Right ventricle myocardium inferior (tissue), 1 donor: ENCODE measurements at places on chromosomes 3 and 15.

GRCh38 chr15:39327005-39327730, 253.7 kb upstream of the THBS1 start:
- DNase-seq = no peak

GRCh38 chr15:101296418-101297405, 1.7 kb upstream of the SNRPA1 start:
- DNase-seq = no peak

DNA sequence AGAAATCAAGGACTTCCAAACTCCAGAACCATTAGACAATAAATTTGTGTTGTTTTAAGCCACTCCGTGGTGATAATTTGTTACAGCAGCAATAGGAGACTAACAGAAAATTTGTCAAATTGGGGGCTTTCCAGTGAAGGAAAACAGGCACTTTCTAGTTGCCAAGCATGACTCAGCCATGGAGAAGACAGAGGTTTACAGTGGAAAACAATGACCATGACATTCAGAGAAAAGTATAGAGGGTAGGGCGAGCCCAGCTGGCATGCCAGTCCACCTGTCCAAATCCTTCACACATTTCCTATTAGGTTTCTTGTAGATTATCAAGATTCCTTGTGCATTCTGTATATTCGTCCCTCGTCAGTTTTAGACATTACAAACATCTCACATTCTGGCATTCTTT, 24.9 kb downstream of the SLCO2A1 start:
- no peak for DNase-seq

DNA sequence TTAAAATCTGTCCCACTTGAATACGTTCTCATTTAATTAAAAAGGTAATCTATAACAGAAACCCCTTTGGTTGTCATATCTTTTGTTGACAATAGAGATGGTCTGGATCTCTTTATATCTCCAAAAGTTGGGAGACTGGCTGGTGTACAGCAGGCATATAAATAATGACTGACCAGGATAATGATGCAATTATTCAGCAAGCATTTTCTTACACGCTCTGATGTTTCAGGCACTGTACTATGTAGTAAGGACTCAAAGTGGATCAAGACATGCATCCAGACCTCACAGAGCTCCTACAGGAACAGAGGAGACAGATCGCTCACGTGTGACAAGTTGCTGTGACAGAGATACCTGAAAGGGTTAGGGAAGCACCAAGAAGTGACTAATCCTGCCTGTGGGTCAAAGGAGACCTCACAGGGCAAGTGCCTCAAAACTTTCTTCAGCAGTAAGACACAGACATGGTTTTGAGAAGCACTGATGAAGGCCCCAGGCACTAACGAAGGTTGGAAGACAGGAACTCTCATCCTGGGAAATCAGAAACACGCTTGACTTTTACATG, 25.7 kb downstream of the VPS39 start:
- DNase-seq = no peak
